Bone marrow (tissue), 2 donors: ENCODE measurements at places on chromosomes 2 and 18.

DNA sequence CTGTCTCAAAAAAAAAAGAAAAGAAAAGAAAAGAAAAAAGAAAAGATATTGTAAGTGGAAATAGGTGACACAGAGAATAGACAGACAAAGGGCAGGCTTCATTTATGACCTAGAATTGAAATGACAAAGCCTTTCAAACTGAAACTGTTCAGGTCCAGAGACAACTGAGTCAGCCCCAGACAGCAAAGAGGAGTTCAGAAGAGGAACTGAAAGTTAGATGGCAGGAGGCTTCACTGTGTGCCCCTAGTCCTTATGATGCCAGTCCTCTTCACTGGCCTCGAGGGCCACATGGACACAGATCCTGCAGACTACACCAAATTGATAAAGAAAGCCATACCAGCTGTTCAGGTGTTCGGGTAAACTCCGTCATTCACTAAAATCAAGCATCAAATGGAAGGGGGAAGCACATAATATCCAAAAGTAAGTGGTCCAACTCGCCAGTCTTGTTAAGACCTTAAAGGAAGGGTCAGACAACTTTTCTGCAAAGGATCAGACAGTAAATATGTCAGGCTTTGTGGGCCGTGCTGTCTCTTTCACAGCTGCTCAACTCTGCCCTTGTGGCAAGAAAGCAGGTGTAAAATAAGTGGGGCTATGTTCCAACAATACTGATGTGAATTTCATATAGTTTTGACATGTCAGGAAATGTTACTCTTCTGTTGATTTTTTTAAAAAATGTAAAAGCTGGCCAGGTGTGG is 231.9 kb upstream of the MGAT5 start:
- no peak for DNase-seq

DNA sequence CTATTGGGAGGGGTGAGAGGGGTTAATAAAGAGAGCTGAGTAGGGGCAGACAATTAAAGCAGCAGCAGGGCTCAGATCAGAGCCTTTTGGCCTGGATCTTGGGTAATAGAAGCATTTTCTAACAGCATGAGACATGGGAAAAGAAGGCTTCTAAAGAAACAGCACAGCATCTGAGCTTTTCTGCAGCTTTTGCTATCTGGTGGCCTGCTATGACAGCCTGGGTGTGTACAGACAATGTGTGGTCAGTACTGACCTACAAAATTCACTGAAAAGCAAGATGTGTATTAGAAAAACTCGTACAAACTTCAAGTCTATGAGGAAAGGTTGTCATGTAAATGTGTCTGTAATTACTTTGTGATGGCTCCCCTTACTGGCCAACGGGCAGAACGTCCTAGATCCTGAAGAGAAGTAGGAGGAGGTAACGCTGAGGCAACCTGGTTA is 95.6 kb downstream of the GALNT3 start:
- DNase-seq, result no peak

DNA sequence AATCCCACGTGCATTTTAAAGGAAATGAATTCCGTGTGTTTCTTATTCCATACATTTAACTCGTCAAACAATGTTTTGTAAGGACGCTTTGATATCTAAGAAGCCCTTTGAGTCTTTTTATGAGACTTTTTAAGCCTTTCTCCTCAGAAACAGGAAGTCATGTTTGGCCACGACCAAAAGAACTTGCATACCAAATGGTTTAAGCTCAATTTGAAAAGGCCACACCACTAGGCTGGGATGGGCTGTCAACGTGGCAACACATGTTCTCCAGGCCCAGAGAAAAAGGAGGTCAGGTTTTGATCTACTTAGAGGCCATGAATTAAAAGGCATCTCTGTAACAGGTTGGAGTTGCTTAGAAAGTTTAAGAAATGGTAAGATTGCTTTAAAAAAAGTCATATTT is 441.8 kb downstream of the CMPK2 start:
- DNase-seq, result no peak

DNA sequence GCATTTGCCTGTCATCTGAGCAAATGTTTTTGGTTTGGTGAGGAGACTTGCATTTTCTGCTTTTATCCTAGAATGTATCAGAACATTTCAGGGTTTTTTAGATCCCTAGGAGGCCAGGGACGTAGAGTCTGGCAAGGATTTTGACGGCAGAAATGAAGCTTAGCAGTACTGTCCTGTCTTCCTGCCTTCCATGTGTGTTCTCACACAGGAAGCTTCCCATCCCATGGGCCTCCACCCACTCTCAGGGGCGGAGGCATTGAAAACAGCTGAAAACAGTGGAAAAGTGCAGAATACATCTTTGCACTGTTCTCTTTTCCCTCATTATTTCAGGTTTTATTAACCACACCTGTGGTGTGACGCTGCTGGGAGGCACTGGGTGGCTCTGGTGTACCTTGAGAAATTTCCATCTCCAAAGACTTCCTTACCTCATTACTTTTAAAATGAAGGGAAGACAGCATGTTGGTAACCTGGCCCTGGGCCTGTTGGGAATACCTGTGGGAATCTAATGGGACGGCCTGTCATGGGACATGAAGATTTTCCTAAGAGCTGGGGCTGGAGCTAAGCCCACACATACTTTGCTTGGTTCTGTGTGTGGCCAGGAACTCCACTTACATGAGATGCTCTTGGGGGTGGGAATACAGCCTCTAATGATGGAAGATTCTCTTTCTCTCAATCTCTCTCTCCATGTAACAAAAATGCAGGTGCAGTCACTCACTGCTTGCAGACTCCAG is 20.5 kb downstream of the PCARE start:
- no peak for DNase-seq

GRCh38 chr2:85698880-85699254 is 4.7 kb downstream of the GNLY start:
- DNase-seq, result no peak

GRCh38 chr2:214169281-214169680 is 241.6 kb upstream of the VWC2L start:
- DNase-seq, result no peak

DNA sequence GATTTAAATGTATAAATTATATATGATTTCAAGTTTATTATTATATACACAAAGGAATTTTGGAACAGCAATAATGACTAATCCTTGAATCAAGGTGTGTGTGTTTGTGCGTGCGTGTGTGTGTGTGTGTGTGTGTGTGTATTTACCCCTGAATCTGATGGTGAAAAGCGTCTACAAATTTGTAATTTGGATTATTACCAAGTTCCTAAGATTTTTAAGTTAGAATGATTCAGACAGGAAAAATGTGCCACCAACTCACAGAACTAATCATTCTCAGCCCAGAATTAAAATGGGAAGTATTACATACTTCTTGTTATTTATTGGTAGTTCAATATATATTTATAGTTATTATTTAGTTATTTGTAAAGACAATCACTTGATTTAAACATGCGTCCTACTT is 12.3 kb downstream of the CALCRL start:
- DNase-seq, result no peak

DNA sequence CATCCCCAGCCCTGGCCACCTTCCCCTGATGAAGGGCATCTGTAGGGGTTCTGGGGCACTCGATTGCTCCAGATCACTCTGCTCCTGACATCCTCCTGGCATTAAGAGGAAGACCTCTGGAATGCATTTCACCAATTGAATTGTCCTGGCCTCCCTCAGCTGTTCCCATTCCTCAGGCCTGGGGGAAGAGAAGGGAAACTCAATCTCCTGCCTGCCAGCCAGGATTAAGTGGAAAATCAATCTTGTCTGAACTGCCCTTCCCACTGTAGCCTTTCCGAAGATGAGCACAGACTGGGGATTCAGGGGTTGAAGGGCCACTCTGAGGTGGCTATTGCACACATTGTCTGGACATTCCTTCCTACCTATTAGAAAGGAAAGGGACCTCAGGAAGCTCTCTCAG is 99.8 kb downstream of the ALK start:
- DNase-seq, result no peak

DNA sequence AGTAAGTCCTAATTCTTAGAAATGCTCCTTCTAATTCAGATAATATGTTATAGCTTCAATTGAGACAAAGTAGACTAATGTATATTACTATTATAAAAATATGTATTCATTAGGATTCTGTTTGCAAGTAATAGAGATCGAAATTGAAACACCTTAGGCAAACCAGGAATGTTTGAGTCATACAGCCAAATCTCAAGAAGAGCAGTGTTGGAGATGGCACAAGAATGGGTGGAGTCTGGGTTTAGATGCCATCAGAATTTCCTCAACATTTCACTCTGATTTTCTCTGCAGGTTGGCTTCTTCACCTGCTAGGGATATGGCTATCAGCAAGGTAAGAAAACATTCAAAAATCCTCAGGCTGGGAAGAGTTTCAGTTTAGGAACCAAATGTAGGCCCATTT is 405.4 kb downstream of the CCDC85A start:
- no peak for DNase-seq

- DNase-seq, result no peak
These were observed 6.8 kb upstream of the PCARE start for GRCh38 chr2:29080886-29081743.

GRCh38 chr2:188381614-188382013 is 89.9 kb downstream of the GULP1 start:
- DNase-seq, result no peak

- no peak for DNase-seq
These were observed 118.5 kb downstream of the NRP2 start for GRCh38 chr2:205800773-205801172.

DNA sequence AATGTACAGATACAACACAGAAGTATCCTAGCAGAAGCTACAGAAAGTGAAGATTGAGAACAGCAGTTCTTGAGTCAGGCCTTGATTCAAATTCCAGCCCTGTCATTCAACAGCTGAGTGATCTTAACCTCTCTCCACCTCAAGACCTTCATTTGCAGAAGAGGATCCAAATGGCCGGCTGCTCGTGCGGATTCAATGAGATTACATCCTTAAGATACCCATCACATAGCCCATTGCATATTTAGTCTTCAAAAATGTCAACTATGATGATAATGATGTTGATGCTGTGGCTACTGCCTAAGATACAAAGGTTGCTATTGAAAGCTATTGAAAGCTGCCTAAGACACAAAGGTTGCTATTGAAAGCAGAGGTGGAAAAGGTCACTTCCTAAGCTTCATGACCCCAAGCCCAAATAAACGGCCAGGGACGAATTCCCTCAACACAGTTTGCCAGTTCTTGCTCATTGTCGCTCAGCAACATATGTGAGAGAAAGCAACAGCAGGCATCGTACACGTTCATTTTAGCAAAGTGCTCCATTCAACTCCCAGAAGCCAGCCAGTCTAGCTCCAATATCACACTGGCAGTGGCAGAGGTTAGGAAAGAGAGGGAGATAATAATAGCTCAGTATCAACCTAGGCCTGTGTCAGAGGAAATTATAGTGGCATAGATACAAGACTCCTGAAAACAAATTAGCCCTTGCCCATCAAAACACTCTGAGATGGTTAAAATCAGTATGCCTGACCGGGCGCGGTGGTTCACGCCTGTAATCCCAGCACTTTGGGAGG is 36.1 kb downstream of the MRPL35 start:
- DNase-seq, result no peak

- DNase-seq, result no peak
These were observed 558.5 kb downstream of the CPS1 start for GRCh38 chr2:211114826-211115455.

DNA sequence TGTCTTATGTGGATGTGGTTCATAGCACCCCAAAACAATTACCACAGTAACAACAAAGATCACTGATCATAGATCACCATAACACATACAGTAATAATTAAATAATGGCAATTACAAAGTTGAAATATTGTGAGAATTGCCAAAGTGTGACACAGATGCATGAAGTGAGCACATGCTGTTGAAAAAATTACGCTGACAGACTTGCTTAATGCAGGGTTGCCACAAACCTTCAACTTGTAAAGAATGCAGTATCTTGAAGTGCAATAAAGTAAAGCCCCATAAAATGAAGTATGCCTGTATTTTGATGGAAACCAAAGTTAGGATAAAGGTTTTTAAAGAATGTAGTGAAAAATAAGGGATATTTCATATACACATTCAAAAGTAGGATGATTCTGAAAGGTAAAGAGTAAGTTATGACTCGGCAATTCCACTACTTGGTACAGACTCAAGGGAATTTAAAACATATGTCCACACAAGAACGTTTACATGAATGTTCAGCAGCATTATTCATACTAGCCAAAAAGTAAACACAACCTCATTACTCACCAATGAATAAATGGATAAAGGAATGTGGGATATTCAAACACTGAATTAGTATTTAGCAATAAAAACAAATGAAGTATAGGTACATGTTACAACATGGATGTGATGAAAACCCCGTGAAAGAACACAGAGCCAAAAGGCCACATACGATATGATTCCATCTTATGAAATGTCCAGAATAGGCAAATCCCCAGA is 61.6 kb downstream of the SCN9A start:
- no peak for DNase-seq

- DNase-seq, result no peak
These were observed 16.1 kb downstream of the DYTN start for GRCh38 chr2:206701952-206702605.

- DNase-seq, result no peak
These were observed 30.7 kb downstream of the ZNF532 start for GRCh38 chr18:58895385-58895784.

DNA sequence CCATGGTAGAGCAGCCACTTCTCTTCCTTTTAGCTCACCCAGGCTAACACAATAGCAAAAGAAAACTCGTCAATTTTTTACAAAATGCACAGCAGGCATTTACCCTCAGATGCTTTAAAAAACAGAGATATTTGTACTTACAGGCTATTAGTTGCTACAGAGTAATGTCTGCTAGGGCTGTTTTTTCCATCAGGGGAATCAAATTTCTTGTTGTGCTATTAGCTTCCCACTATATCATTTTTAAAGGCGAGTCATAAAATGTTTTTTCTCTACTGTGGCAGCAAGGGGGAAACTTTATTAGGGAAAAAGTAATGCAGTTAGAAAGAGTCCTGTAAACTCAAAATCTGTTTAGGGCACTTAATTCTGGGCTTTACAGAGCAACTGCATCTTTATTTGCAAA is 277.9 kb upstream of the THSD7B start:
- no peak for DNase-seq

GRCh38 chr2:239657992-239658391 is 257.2 kb upstream of the HDAC4 start:
- DNase-seq, result no peak

DNA sequence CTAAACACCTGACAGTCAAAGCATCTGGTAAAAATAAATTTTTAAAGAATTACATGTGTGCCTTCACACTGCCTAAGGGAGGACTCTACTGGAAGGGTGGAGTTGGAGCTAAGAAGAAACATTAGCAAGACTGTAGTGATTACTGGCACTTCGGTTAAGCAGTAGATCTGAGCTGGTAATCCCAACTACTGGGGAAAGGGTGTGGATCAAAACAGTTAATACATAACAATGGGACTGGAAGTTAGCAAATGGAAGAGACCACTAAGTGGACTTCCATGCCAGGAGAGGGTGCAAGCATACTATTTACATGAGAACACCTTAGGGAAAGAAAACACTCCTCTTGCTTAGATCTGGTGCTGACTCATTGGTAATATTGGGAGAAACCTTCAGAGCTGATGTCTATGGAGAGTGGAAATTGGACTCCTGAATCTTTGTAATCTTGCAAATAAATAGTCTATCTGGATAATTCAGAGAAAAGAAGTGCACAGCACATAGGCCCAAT is 519.6 kb upstream of the LINC00305 start:
- no peak for DNase-seq

DNA sequence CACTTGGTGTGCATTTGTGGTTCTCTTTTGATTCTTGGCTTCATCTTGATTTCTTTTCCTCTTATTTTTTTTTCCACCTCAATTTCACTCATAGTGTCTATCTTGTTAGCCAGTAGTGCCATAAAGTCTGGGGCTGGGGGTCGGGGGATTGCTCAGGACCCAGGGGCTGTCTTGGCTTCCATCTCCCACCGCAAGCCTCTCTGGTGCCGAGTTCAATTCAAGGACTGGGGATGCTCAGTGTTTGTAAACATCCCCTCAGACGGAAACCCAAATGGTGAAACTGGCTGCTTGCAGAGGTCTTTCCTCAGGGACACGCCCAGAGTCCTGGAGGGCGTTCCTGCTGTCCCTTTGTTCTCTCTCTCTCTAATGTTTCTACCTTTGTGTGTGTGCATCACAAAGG is 173.3 kb downstream of the TWIST2 start:
- DNase-seq, result no peak
